ENCODE measurements at places on chromosomes 4 and X. TPM values are rescaled to one million over a fixed set of nuclear protein-coding genes. Genes with fewer than 3 reads are reported as not detected.

The CCSER1 gene
- polyA plus RNA-seq, result 0.22 TPM

The DUSP21 gene
- not detected for polyA plus RNA-seq

The GDPD2 gene
- polyA plus RNA-seq, result 0.56 TPM

The TKTL2 gene
- not detected for polyA plus RNA-seq

The SPANXC gene
- polyA plus RNA-seq, result not detected

The NAP1L5 gene
- 6.6 TPM for polyA plus RNA-seq

The MCF2 gene
- 0.18 TPM for polyA plus RNA-seq

The RBMXL3 gene
- not detected for polyA plus RNA-seq

The CENPVL3 gene
- polyA plus RNA-seq, result not detected

The SLC10A3 gene
- polyA plus RNA-seq, result 10.8 TPM

The GPRASP1 gene
- 10.4 TPM for polyA plus RNA-seq

The UCP1 gene
- polyA plus RNA-seq, result not detected

The TEX13B gene
- not detected for polyA plus RNA-seq

The HOPX gene
- 25.4 TPM for polyA plus RNA-seq

The VCX2 gene
- not detected for polyA plus RNA-seq

The DMP1 gene
- 0.05 TPM for polyA plus RNA-seq

The CFAP299 gene
- polyA plus RNA-seq, result 0.23 TPM

The TNIP3 gene
- polyA plus RNA-seq, result not detected

The TXK gene
- 0.48 TPM for polyA plus RNA-seq

The MED12 gene
- polyA plus RNA-seq, result 44.2 TPM

The NAA11 gene
- polyA plus RNA-seq, result 0.52 TPM

The ZNF732 gene
- 0.95 TPM for polyA plus RNA-seq

The RGN gene
- polyA plus RNA-seq, result 2.5 TPM

The LRPAP1 gene
- polyA plus RNA-seq, result 66.2 TPM

The MAP7D3 gene
- 14.4 TPM for polyA plus RNA-seq

The SSX5 gene
- polyA plus RNA-seq, result not detected

The REPS2 gene
- polyA plus RNA-seq, result 8.1 TPM

The SPANXA2 gene
- polyA plus RNA-seq, result not detected

The GYG2 gene
- polyA plus RNA-seq, result 2.9 TPM

The ASB12 gene
- polyA plus RNA-seq, result 33.8 TPM

The NEUROG2 gene
- polyA plus RNA-seq, result 0.08 TPM

The MAGED4 gene
- 29.4 TPM for polyA plus RNA-seq

The LUZP4 gene
- not detected for polyA plus RNA-seq

The VSIG1 gene
- 0.15 TPM for polyA plus RNA-seq

The HSFX2 gene
- 0.18 TPM for polyA plus RNA-seq

The ARR3 gene
- 0.43 TPM for polyA plus RNA-seq

The PRICKLE3 gene
- polyA plus RNA-seq, result 3.6 TPM

The SPANXN4 gene
- not detected for polyA plus RNA-seq

The TAPT1 gene
- 34.6 TPM for polyA plus RNA-seq

The GAGE12F gene
- not detected for polyA plus RNA-seq

The ABCG2 gene
- polyA plus RNA-seq, result 4.2 TPM

The GAGE1 gene
- polyA plus RNA-seq, result not detected

The RASSF6 gene
- polyA plus RNA-seq, result not detected

The GAGE12H gene
- not detected for polyA plus RNA-seq

The AP1AR gene
- polyA plus RNA-seq, result 10.8 TPM

The MAGEA4 gene
- polyA plus RNA-seq, result not detected

The CHRDL1 gene
- polyA plus RNA-seq, result 9.2 TPM

The ESX1 gene
- not detected for polyA plus RNA-seq

The DSPP gene
- 0.04 TPM for polyA plus RNA-seq

The FAM9C gene
- polyA plus RNA-seq, result 0.28 TPM

The BMP2K gene
- 13.4 TPM for polyA plus RNA-seq

The NPNT gene
- polyA plus RNA-seq, result 151 TPM

The FAM149A gene
- 5.8 TPM for polyA plus RNA-seq

The TXLNG gene
- 9.7 TPM for polyA plus RNA-seq

The FGF13 gene
- polyA plus RNA-seq, result 81.2 TPM

The CDX4 gene
- polyA plus RNA-seq, result not detected

The SLC16A2 gene
- polyA plus RNA-seq, result 47.2 TPM

The NAT8L gene
- 4.3 TPM for polyA plus RNA-seq

The TECRL gene
- polyA plus RNA-seq, result 34.8 TPM

Measured in forelimb muscle (tissue), 1 donor.